ENCODE measurements at places on chromosomes 13 and 19.

DNA sequence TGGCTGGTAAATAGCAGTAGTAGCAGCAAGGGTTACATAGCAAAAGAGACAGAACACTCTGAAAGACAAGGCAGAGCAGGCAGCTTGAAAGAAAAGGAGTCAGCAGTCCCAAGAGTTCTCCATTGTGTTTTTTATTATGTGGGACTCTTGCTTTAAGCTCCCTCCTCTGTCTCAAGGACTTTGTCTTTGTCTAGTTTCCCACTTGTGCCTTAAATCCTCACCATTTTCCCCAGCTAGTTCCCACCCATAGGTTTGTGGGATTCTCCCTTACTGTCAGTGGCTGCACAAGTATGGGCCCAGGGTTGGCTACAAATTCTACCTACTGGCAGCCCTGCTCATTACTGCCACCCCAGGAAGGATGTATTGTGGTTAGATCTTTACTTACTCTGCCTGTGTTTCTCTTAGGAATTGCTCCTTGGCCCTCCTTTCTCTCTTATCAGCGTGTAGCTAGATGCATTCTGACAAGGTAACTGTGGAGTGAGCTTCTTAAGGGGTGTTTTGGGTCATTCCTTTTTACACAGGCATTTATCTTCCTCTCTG lies 413.4 kb upstream of the PCDH9 start:
- DNase-seq: no peak

GRCh38 chr13:76586842-76587241 lies 299.4 kb downstream of the KCTD12 start:
- DNase-seq: no peak

GRCh38 chr13:19561585-19561984 lies 253 bp upstream of the TPTE2 start:
- no peak for DNase-seq

GRCh38 chr13:74466020-74466419 lies 331.8 kb upstream of the KLF12 start:
- no peak for DNase-seq

DNA sequence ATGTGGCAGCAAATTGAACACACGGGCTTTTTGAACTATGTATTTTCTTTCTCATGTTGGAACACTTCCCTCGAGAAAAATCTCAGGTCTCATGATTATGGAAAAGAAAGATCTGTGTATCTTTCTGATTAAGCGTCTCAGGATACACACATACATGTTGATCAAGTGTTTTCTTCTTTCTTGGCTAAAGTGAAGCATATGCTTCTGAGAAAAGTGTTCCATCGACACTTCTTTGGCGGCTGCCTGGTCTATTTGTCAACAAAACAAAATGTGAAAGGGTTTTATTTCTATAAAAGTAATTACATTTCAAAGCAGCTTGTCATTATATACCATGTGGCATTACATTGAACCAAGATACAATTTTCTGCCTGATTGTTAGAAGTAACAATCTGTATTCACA lies 157.5 kb downstream of the DLEU7 start:
- no peak for DNase-seq

- no peak for DNase-seq
These were observed 140.4 kb downstream of the COL4A1 start for GRCh38 chr13:110166598-110166997.

- no peak for DNase-seq
These were observed 89.7 kb downstream of the DCT start for GRCh38 chr13:94389604-94390351.

DNA sequence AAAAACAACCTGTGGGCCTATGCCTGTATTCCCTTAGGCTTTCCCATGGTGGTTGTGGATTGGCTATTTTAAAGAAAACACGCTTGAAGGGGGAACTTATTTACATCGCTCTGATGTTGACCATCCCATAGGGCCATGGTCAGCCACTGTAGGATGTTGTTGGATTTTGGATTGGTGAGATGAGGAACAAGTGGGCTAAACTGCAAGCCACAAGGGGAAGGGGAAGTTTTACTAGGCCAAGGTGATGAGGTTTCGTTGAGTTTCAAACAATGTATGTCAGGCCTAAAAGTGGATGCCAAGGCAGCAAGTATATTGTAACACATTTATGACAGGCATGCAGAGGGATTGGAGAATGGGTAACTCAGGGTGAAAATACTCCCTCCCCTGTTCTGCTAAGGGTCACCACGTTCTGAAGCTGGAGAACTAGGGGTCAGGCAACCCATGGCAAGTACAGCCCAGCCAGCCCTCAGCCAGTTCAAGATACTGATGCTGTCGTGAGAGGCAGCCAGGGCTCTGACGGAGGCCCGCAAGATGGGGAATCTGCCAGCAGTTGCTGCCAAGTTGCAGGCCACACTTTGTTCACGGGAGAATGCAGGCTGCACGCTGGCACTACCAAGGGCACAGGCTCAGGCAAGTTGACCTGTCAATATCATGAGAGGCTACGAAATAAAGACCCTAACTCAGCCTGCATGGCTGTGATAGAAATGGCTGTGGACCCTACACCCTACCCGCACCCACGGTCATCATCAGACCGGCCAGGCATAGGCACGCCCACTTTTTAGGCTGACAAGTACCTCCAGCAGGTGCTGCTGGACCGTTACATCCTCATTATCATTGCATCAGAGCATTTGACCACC lies 11.1 kb downstream of the IRGC start:
- no peak for DNase-seq

DNA sequence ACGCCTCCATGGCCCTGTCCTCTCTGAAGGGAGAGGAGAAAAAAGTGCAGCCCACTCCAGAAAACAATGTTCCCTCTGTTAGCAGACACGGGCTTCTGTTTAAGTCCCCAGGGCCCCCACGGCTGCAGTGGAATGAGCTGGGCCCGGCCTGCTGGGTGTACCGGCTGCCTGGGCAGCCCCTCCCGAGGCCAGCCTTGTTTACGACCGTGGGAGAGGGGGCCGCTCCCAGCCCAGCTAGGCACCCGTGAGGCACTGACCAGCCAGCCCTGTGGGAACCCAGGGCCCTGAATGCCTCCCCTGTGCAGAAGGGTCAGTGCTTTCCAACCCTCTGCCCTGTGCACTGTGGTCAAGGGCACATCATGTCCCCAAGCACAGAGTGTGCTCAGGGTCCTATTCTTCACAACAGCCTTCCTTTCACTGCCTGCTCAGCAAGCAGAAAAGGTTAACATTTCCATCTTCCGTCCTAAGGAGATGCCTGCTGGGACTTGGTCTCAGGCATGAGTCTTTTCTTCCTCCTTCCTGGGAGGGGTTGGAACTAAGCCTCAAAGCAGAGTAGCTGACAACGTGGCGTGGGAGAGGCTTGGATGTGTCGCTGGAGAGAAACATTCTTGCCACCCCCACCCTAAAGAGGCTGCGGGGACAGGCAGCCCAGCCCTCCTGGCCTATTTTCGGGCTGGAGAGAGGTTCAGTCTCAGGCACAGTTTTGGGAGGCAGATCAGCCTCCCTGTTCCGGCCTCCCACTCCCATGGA lies 90.1 kb downstream of the RGCC start:
- DNase-seq: no peak

DNA sequence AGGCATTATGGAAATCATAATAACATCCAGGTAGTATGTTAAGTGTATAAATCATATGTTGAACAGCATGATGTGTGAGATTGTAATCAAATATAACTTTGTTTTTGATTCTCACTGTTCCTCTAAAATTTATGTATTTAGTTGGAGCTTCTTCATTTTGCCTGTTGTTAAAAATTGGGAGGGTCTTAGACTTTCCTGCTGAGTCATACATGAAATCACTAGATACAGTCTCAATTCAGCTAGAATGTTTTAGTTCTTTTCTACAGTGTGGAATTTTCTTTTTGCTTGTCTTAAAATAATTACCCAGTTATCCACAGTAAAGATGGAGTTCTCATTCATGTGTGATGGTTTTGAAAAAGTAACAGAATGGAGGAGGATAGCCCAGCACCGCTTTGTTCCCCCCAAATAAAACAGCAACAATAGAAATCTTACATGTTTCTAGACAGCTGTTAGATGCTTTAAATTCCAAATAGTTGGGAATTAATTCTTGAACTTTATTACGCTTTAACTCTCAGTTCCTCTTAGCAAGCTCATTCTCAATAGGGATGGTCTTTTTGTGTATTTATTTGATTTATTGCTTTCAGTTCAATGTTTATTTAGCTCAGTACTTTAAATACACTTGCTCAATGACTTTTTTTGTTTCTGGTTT lies 109.5 kb downstream of the PDS5B start:
- no peak for DNase-seq

GRCh38 chr19:48596679-48597465 lies 9.7 kb upstream of the SPACA4 start:
- DNase-seq: no peak

DNA sequence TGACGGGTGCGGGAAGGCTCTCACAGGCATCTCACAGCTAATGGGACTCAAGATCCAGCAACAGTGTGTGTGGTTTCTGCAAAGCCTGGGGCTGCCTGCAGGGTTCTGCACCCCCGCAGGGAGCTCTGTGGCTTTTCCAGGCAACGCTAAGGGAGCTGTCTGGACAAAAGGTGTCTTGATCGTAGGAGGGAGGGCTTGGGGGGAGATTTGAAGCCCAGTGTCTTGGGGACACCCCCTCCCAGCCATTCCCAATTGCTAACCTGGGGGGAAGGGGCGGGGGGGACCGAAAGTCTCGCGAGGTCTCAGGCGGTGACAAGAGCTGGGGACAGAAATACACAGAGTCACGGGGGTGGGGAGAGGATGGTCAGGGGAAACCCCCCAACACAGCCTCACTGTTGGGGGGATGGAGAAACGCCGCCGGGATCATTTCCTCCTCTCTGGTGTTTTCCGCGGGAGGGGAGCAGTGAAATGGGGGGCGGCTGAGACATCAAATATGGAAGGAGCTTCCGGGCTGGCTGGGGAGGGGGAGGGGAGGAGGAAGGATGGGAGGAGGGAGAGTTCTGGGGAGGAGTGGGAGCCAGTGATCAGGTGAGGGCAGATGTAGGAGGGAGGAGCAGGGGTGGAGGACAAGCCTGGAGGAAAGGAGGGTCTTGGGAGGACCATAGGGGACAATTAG lies 13.3 kb downstream of the KCNC3 start:
- no peak for DNase-seq

- no peak for DNase-seq
These were observed 1163.9 kb downstream of the DIAPH3 start for GRCh38 chr13:58999851-59000250.

GRCh38 chr19:45577111-45577905 lies 7.3 kb downstream of the OPA3 start:
- DNase-seq: no peak

GRCh38 chr13:30364876-30365275 lies 57.4 kb upstream of the UBE2L5 start:
- no peak for DNase-seq

- no peak for DNase-seq
These were observed 48.3 kb upstream of the URI1 start for GRCh38 chr19:29893606-29894284.

- no peak for DNase-seq
These were observed 91.8 kb upstream of the POSTN start for GRCh38 chr13:37690361-37690760.

DNA sequence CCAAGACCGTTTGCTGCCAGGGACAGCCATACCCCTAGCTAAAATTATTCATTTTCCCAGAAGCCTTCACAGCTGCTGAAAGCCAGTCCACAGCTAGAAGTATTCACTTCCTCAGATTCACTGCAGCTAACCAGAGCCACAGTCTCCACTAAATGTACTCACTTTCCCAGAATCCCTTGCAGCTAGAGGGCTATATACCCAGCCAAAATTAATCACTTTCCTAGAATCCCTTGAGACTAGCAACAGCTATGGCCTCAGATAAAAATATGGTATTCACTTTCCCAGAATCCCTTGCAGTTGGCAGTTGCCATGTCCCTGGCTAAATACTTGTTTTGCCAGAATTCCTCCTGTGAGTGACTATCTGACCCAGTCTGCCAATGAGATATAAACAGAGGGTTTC lies 13.8 kb upstream of the MEIS3 start:
- DNase-seq: no peak

DNA sequence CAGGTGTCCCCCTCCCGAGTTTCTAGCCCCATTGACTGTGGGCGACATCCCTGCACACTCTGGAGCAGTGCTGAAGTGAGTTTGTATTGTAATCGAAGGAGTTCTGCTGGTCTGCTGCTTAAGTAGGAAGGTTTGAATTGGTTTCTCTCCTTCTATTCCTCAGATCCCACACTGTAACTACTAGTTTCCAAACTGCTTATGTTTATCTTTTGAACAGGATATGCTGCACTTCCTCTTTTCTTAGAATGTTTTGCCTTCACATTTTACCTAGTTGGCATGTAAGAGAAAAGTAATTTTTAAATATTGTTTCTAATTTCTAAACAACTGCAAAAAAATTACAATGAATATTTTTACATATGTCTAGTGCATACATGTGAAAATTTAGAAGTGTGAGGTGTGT lies 511.8 kb downstream of the KLF12 start:
- no peak for DNase-seq

- no peak for DNase-seq
These were observed 6.4 kb upstream of the EPHX3 start for GRCh38 chr19:15238639-15239155.

DNA sequence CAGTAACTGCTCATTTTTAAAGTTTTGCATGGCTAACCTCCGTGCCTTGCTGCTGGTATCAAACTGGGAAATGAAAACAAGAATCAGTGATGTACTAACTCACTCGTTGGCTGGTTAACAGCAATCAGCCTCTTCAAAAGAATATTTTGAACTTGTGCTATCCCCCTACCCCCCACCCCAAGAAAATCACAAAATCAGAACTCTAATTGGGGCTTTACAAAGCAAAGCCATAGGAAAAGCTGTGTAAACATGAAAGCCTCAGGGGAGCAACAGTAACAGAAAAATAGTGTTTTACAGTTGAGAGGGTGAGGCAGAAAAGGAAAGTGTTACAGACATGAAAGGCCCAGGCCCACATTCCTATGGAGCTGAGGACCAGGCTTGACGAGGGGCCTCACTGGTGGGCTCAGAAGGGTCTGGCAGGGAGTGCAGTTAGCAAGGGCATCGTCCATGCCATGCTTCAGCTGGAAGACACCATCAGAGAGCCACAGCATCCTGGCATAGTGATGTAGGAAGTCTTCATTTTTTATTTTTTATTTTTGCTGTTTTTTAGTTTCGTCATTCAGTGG lies 217.6 kb downstream of the PCCA start:
- DNase-seq: no peak

DNA sequence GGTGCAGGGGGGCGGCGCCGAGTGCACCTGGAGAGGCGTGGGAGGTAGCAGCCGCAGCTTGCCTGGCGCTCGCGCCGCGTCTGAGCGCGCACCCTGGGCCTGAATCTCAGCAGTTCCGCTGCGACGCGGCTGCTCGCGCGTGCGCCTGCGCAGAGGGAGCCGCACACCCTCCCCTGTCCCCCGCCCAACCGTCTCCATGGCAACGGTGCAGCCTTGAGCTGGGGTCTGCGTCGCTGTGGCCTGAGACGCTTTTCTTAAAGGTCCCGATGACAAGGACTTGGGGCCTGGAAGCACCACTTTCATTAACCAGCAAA lies at the start of gene PNMA8B:
TSS of gene PNMA8B (minus strand) at position 82 of the 314 bp plus-strand sequence. CDS start 402 bp downstream, outside the sequence.
- peak; percentile 39 for DNase-seq

- DNase-seq: no peak
These were observed 12.3 kb upstream of the MCF2L start for GRCh38 chr13:112956571-112957294.

- no peak for DNase-seq
These were observed 699 bp downstream of the RCBTB2 start for GRCh38 chr13:48532256-48532505.

GRCh38 chr13:33510350-33510970 lies 224.9 kb upstream of the STARD13 start:
- DNase-seq: no peak

All from stimulated activated CD4-positive, alpha-beta T cell treated with anti-CD3 and anti-CD28 coated beads, TNF-alpha, amount 100 ng/mL, for 4 hours (primary cell).